ENCODE measurements at places on chromosomes 7 and 10.

- no peak for ATAC-seq
Measured at GRCh38 chr10:103417601-103418000, 21.2 kb downstream of the PDCD11 start.

DNA sequence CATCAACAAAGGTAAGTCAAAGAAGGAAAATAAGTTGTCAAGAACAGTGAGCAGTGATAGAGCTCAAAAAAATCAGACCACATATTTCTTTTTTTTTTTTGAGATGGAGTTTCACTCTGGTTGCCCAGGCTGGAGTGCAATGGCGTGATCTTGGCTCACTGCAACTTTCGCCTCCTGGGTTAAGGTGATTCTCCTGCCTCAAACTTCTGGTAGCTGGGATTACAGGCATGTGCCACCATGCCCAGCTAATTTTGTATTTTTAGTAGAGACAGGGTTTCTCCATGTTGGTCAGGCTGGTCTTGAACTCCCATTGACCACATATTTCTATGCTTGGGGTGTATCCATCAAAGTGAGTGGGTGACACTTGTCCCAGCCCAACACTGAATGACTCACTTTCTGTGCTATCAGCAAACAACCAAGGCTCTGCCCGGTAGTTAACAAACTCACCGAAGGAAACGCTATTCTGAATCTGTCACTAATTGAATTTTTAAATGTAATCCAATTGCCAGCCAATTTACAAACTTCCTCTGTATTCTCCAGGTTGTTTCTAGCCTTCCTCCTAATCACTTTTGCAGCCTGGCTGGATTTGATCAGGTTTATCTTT is 19.6 kb upstream of the SMNDC1 start:
- peak; percentile 81 for ATAC-seq

- no peak for ATAC-seq
Measured at GRCh38 chr10:49758249-49758930, 3.7 kb downstream of the OGDHL start.

GRCh38 chr10:74425456-74426001 is 274.5 kb downstream of the ADK start:
- no peak for ATAC-seq

- no peak for ATAC-seq
Measured at GRCh38 chr10:70188768-70189167, 18.5 kb upstream of the SAR1A start.

- peak; percentile 86 for ATAC-seq
Measured at GRCh38 chr7:23544913-23545354, 13.2 kb upstream of the TRA2A start.

GRCh38 chr10:45513551-45513950 is 139.5 kb downstream of the ALOX5 start:
- no peak for ATAC-seq

- no peak for ATAC-seq
Measured at GRCh38 chr10:6995831-6996230, 415.0 kb downstream of the SFMBT2 start.

DNA sequence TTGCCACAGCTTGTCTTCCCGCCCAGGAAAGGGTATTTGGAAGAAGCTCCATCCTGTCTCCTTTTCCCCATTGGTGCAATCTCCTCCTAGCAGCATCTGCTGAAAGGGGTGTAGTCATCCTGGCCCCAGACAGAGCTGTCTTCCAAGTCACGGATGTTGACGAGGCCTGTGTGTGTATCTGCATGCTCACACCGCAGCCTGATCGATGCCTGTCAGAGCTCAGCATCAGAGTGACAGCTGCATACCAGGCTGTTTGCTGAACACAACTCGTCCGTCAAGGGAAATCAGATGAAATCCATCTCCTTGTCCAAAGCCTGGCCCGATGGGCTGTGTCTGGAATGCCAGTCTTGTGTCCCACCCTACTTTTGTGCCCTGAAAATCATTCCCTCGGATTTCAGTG is 21.2 kb upstream of the LRRC4 start:
- ATAC-seq = no peak

- peak; percentile 60 for ATAC-seq
Measured at GRCh38 chr7:50632561-50633413, 67.6 kb upstream of the DDC start.

- peak; percentile 84 for ATAC-seq
Measured at GRCh38 chr7:24718977-24719491, 38.2 kb downstream of the GSDME start.

GRCh38 chr7:101378751-101379174 is 16.1 kb downstream of the COL26A1 start:
- ATAC-seq = no peak

GRCh38 chr7:51644216-51644615 is 327.6 kb upstream of the COBL start:
- ATAC-seq = no peak

Measured in stimulated activated memory B cell treated with anti-CD40 and anti-IgM and Interleukin-4, amounts not matched to agents 10 μg/mL and 1 μg/mL and 100 μg/mL, for 72 hours (primary cell).